GM12892 (cell line): ENCODE measurements at places on chromosomes 3 and 15.

DNA sequence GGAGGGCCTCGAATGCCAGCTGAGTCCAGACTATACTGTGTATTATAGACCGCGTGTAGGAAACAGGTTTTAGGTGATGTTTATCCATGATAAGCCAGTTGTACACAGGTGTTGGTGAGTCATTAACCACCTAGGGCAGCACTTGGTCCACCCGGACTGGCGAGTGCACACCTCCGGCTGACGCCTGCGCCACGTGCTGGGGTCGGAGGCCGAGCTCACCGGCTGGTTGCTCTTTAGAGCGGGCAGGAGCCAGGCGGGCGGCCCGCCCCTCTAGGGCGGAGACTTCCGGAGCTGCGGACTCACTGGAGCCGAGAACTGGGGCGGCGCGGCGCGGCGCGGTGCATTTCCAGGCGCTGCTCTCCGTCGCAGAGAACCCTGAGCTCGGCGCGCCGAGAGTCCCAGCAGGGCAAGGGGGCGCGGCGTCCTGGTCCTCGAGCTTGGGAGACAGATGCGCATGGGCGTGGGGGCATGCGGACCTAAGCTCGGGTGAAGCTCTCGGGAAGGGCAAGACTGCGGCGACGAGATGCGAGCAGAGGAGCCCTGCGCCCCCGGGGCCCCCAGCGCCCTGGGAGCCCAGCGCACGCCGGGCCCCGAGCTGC, at the start of gene ESYT3:
TSS of gene ESYT3 (plus strand) at position 341 of the 599 bp plus-strand sequence. CDS start at position 524, 183 bp downstream.
- no peak for DNase-seq

GRCh38 chr3:178084938-178085816, 451.1 kb upstream of the KCNMB2 start:
- DNase-seq, result no peak

DNA sequence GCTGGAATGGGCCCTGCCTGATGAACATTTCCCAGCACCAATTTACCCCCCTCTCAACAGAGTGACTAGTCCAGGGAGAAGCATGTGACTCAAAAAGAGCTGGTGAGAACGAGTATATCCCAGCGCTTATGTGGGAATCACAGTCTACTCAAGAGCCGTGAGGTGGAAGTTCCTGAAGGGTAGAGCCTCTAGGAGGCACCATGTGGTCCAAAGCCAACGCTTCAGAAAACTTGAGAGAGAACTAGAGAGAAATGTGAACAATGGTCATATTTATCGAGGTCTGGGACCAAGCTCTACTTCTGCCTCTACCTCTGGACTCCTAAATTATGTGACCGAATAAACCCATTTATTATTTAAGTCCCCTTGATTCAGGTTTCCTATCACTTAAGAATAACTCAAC, 111.0 kb upstream of the RAP2B start:
- DNase-seq, result no peak

DNA sequence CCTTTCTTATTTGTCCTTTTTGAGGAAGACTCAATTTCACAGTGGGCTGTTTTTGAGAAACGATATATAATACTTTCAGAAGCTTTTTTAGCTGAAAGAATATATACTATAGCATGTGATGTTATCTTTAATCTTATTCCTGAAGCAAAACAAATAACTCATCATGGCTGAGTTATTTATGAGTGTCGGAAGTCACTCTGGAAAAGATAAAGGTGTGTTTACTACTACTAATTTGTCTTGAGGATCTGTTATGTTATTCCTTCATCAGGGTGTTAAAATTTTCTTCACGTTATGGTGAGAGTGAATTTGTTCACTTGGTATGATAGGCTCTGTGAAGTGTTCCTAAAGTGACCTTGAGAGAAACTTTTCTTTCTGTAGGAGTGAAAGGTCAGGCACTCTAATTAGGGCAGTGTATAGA, 4.7 kb downstream of the TCF12 start:
- no peak for DNase-seq

DNA sequence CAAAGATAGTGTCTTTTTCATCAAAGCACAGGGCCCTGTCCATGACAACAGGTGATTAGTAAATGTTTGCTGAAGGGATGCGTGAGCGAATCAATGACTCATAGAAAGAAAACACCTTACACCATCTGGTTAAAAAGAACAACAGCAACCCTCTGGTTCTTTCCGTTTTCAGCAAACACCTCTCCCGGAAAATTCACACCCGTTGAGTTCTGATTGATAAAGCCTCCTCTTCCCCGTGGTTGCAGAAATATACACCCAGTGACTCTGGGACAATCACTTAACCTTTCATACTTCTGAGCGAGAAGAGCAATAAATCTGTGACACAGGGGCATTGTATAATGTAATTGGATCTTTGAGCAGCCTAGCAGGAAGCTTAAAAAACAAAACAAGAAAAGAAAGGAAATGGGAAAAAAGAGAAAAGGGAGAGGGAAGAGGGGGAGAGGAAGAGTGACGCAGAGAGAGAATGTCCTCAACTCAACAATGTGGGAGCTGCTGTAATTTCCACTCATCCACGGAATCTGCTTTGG, 37.6 kb downstream of the ADAMTS9 start:
- no peak for DNase-seq

DNA sequence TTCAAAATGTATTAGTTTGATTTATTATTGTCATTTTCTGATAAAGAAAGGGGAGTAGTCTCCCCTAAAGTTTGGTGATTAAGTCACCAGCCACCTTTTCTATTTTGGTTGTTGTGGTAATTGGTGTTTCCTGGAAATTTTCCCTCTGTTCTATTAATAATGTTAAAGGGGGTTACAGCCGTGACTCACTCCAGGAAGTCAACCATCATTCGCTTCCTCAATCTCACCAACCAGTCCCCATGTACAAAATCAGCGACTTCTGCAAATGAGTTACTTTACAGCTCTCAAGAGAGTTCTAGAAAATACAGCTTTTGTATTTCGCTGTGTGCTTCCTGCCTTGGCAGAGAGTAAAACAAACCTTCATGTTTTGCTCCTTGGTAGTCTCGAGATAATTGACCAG, 285.1 kb downstream of the LPP start:
- no peak for DNase-seq

DNA sequence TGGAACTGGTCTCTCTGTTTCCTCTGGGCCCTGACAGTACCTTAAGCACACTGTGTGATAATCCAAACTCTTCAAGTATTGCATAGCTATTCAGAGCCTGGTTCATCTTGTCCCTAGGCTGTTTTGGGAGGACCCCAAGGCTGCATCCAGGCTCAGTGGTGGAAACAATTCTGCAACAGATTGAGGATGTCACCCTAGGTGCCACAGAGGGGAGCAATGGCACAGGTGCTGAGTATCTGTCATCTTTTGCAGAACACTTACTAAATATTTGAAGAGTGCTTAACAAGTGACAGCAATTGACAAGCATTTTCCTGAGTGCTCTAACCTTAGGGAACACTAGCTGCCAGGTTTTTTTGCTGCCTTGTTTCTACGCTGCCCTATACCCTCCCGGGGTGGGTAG, 27.8 kb downstream of the STARD5 start:
- no peak for DNase-seq

- DNase-seq, result no peak
These were observed 32.3 kb downstream of the ALDH1L1 start for GRCh38 chr3:126147932-126148683.

DNA sequence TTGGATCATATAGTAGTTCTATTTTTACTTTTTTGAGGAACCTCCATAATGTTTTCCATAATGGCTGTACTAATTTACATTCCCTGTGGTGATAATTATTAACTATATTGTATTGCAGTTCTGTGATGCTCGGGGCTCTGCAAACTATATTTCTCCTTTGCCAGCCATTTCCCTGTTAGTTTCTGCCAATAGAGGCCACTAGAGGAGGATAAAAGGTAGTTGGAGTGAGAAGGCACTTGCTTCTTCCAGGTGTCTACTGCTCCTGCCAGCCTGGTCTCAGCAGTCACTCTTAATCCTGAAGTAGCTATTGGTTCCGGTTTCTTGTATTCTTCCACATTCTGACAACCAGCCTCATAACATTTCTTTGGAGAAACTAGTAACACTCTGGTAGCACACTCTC, 233.9 kb upstream of the GBE1 start:
- DNase-seq, result no peak

GRCh38 chr3:184231671-184232070, 2.3 kb downstream of the VWA5B2 start:
- DNase-seq, result no peak

GRCh38 chr15:66570327-66570726, 4.5 kb upstream of the LCTL start:
- DNase-seq, result no peak

DNA sequence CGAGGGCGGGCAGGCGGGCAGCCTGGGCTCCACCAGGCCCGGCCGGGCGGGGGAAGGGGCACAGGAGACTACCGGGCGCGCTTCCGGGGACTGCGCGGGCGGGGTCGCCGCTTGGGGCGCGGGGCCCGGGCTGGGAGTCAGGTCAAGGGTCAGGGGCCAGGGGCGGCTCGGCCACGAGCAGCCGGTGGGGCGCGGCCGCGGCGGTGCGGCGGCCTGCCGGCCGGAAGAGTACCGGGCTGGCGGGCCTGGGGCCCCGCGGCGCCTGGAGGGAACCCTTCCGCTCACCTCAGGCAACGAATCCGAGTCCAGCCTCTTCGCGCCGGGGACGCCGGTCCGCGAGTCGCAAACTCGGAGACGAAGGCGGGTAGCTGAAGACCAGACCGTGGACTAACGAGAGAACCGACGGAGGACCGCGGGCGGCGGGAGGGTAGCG, 225 bp downstream of the RHOA start:
- no peak for DNase-seq

- DNase-seq, result no peak
These were observed 159.2 kb downstream of the USP13 start for GRCh38 chr3:179812096-179812382.

- DNase-seq, result no peak
These were observed 354.5 kb upstream of the KCNMB2 start for GRCh38 chr3:178181784-178182183.

GRCh38 chr3:23484386-23484785, 281.3 kb downstream of the UBE2E2 start:
- no peak for DNase-seq

GRCh38 chr3:34934660-34935059, 704.7 kb upstream of the ARPP21 start:
- DNase-seq, result no peak

GRCh38 chr15:80157215-80157614, 4.4 kb downstream of the FAH start:
- DNase-seq, result no peak

- DNase-seq, result no peak
These were observed 29.4 kb upstream of the WNT5A start for GRCh38 chr3:55516392-55517030.

DNA sequence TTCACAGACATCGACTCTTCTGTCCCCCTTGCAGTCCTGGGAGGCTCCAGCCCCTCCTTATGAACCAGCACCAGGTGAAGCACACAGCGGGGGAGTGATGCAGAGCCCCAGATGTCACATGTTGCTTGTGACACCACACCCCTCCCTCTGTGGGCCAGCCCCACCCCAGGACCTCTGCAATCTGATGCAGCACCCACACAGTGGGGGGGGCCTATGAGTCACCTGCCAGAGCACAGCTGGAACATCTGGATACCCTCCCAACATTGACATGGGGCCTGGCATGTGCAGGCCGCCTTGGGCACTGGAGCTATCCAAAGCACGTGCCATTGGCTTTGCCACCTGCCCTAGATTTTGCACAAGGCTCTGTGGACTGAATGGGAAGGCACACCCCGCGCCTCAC, 70.5 kb downstream of the FEM1B start:
- DNase-seq, result no peak

DNA sequence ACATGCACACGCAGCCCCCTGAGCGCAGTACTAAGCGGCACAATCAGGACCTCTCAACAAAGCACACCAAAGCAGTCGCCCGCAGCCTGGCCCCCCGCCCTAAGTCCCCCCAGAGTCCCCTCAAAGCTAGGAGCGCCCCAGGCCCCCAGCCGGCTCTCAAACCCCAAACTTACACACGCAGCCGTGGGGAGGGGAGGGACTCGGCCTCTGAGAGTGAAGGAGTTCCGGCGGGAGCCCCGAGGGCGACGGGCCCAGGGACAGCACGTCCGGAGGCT, 5.5 kb downstream of the GATA2 start:
- no peak for DNase-seq

GRCh38 chr3:88032245-88032644, 26.6 kb downstream of the CGGBP1 start:
- no peak for DNase-seq

- no peak for DNase-seq
These were observed 57.3 kb downstream of the NECTIN3 start for GRCh38 chr3:111128884-111129283.

GRCh38 chr3:57770009-57770827, 14.1 kb downstream of the SLMAP start:
- no peak for DNase-seq

- no peak for DNase-seq
These were observed 16.8 kb downstream of the PLA2G4B start for GRCh38 chr15:41855261-41855961.

GRCh38 chr3:97872525-97873042, 50.8 kb downstream of the CRYBG3 start:
- DNase-seq, result no peak

DNA sequence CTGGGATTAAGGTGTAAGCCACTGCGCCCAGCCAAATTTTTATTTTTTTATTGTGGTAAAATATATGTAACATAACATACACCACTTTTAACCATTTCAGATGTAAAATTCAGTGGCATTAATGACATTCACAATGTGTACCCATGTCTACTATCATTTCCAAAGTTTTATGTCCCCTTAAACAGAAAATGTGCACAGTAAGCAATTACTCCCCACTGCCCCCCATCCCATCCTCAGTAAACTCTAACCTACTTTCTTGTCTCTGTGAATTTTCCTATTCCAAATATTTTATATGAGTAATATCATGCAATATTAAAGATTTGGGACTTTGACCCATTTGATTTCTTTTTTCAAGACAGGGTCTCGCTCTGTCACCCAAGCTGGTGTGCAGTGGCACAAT, 14.6 kb upstream of the PRRT3 start:
- no peak for DNase-seq

GRCh38 chr15:84961114-84961452, 20.6 kb upstream of the PDE8A start:
- DNase-seq, result no peak

- no peak for DNase-seq
These were observed 38.6 kb downstream of the TRIM71 start for GRCh38 chr3:32856355-32856889.

GRCh38 chr3:179676081-179676480, 23.2 kb downstream of the USP13 start:
- no peak for DNase-seq

DNA sequence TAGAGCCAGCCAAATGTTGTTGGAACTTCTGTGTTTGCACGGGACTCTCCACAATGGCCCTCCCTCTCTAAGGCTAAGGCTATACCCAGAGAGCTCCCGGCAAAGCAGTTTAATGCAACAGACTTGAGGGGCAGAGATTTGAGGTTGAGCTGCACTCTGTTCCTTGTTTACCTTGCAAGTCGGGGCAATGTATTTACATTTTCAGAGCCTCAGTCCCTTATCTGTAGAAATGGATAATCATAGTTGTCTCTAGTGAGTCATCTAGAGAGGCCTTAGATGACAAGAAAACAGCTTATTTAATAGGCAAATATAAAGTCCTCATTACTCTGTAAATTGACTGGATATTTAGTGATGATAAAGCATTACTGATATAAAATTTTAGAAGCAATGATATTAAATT, 917.7 kb downstream of the MCTP2 start:
- no peak for DNase-seq
